ENCODE measurements at places on chromosomes 7 and 10. TPM values are rescaled to one million over a fixed set of nuclear protein-coding genes. Genes with fewer than 3 reads are reported as not detected.
A peak's percentile ranks its signal among the peaks of the same experiment; 100 is the strongest.

Gene GPR146
- 26.9 TPM for total RNA-seq

Gene ASB15
- not detected for total RNA-seq

Gene CALML5
- total RNA-seq: not detected

Gene EPHB6
- total RNA-seq: 3.3 TPM

Gene FGF8
- total RNA-seq: not detected

Gene ZNF679
- total RNA-seq: not detected

Gene CTTNBP2
- 11.6 TPM for total RNA-seq

Gene SLC13A1
- total RNA-seq: not detected

Gene TDRD1
- 0.13 TPM for total RNA-seq

Gene ASIC3
- total RNA-seq: 2.6 TPM

Gene PDE6C
- total RNA-seq: not detected

Gene NEURL1
- total RNA-seq: 0.63 TPM

Gene VWDE
- total RNA-seq: not detected

Gene MSMB
- total RNA-seq: not detected

Gene CALCR
- total RNA-seq: not detected

Gene PTPRE
- 8.7 TPM for total RNA-seq

DNA sequence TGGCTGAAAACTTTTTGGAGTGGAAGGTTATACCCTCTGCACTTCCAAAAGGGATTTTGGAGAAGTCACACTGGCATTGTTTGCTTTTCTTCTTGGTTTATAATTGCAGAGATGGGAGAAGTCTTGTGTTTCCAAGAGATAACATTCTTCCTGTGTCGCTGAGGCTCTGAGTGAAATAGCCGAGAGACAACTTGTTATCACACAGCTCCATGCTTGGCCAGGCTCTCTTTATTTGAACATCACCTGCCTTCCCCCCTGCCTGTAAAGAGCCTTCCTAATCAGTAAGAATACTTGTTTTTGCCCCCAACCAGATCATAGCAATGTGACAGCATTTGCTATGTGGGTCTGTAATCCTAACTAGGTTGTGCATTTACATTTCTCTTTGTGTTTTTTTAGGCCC is 270.7 kb downstream of the GALNT17 start:
- no peak for DNase-seq

GRCh38 chr10:8312781-8313180 is 258.3 kb downstream of the GATA3 start:
- no peak for DNase-seq

DNA sequence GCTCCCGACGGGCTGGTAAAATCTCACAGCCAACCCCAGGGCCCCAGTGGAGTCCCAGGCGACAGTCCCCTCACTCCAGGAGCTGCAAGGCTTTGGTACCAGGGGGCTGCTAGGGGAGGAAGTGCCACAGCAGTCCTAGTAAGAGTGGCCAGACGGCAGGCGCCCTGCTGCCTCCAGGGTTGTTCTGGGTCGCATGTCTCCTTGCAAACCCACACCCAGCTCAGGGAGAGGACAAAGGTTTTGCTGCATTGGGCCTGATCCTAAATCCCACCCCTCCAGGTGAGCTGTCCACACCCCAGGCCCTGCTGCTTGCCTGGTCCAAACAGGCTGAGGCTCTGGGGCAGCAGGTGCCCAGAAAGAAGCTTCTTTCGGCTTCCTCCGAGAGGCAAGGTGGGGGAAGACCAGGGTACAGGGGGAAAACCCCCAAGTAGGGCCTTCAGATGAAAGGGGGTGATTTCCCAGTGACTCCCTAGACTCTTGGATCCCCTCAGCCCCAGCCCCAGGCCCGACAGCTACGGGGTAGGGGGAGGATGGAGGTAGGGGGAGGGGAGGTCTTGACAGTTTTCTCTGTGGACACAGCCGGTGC is 4.2 kb upstream of the KCP start:
- no peak for DNase-seq

GRCh38 chr7:100604976-100605911 is 3.1 kb downstream of the PCOLCE start:
- no peak for DNase-seq

DNA sequence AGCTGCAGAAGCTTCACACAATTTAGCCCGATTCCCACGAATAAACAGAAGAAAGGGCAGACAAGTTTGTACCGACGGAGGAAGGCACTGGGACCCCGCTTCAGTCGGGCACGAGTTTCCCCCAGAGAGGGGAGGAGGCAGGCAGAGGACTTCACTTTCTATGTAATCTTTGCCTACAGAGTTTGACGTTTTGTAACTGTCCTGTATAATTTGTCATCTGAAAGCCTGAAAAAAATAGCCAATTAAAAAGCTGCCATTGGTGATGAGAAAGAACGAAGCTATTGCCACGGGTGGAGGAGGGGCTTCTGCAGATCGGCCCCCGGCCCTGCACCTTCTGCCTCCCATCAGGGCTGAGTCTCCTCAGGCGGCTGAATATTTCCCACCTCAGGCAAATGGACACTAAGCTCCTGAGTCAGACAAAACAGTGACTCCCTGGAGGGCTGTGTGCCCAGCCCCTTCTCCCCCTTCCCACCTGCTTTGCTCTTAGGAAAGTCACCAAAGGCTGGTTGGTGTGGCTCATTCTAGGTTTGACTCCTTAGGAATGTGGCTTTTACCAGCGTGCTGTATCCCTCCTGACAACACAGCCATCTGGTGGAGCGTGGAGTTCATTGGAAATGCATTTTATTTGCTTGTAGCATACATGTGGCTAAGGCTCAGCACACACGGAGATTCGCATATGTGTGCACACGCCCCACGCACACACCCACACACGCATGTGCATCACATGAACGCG is 117.4 kb downstream of the VIPR2 start:
- DNase-seq: no peak

GRCh38 chr7:102404005-102404861 is 8.1 kb downstream of the PRKRIP1 start:
- DNase-seq: no peak

DNA sequence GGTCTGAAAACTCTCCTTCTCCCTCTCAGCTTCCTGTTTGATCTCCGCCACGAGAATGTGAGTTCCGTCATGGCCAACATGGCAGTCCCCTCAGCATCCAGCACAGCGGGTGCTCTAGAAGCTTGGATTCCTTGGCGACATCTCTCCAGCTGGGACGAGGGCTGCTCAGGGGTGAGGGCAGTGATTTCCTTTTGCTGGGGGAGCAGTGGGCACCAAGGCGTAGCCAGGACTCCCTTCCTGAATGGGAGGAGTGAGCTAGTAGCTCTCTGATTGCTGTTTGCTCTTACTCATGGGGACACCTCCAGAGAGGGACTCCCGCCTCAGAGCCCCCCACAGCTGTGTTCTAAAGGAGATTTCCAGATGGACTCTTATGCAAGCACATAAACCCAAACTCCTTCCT is 28.8 kb upstream of the CTBP2 start:
- DNase-seq: no peak

- DNase-seq: no peak
Observed at GRCh38 chr7:5481241-5482019, 57.8 kb upstream of the TNRC18 start.

DNA sequence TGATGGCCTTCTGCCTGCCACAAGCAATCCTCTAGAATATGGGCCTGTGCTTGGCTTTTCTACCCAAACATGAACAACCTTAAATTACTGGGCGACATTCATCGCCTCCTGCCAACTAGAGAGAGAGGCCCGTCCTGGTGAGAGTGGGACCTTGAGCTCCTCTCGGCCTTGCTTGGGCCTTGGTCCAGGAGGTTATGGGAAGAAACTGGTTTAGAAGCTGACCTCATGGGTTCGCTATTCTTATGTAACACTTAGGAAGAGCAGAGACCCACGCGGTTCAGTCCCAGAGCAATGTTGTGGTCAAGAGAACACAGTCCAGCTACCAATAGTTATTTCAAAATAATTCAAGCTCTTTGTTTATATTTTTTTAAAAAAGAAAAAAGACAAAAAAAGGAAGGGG is 176.3 kb upstream of the ZNF32 start:
- peak; percentile 89 for DNase-seq

DNA sequence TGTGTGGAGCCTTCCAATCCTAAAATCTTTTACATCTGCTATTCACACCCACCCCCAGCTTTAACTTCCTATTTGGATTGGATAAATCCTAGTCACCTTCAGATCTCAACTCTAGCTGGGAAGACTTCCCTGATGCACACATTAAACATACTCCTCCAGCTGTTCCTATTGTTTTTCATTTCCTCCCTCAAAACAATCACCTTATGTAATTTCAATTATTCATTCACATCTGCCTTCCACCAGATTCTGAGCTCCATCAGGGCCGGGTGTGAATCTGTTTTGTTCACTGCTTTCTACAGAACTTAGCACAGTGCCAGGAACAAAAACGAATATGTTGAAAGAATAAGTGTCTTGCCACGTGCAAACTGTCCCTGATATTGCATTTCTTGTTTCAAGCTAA is 497.4 kb downstream of the PLXDC2 start:
- DNase-seq: peak; percentile 64

DNA sequence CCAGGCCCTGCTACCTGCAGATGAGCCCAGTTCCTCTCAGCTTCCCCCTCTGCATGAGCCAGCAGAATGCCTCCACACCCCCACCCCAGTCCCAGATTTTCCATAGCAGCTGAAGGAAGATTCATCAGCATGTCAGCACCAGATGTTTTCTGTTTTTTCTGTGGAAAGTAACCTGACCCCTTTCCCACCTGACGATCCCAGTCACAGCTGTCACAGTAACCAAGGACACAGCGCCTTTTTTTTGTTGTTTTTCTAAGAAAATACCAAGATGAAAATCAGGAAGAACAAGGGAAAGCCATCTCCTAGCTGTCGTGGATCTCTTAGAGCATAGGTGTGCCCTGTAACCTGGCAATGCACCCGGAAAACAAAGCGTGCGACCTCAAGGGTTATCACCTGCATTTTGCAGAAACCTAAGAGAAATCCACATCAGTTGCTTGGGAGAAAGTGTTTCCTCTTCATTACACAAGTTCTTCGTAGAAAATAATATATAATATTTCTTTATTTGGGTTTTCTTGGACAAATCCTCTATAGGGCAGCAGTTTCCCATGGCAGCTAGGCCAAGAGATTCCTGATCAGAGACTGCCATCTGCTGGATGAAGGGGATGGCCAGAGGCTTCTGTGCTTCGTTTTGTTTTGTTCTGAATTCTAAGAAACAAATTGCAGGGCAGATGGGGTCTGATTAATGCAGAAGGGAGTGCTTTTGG is 401.9 kb downstream of the TNS3 start:
- DNase-seq: no peak

GRCh38 chr10:31090894-31091607 is 59.4 kb upstream of the ZNF438 start:
- DNase-seq: no peak

GRCh38 chr7:74149603-74150002 is 24.6 kb upstream of the EIF4H start:
- no peak for DNase-seq

- DNase-seq: no peak
Observed at GRCh38 chr10:18179891-18180290, 39.7 kb downstream of the CACNB2 start.

GRCh38 chr10:132138596-132138995 is 48.2 kb upstream of the DPYSL4 start:
- no peak for DNase-seq

- DNase-seq: peak; percentile 45
Observed at GRCh38 chr7:156237614-156238013, 403.0 kb upstream of the RNF32 start.

GRCh38 chr10:11014671-11015445 is 2.8 kb upstream of the CELF2 start:
- no peak for DNase-seq

DNA sequence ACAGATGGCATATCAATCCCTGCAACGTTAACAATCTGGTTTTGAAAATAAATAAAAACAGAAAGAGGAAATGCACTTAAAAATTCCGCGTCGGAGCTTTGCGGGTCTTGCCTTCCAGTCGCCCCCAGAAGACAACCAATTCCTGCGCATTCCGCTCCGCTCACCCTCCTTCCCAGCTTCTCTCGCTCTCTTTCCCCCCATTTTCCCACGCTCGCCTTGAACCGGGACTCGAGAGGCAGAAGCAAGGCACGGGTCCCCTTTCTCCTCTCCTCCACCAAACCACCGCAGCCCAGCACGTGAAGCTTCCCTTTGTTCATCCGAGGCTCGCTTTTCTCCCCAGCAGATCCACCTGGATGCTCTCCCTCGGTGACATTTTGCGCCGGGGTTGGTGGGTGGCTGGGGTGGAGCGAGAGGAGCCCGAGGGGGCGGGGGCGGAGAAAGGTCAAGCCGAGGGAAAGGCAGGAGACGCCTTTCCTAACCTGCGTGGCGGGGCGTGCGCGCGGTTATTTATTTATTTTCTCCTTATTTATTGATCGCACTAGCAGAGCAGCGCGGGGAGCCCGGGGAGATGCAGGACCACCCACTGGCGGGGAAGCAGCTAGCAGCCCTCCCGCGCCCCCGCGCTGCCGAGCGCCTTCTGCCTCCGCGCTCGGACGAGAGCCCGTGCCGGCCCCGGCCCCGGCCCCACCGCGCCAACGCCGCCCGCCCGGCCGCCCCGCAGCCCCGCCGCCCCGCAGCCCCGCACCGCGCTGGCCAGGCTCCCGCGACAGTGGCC is at the start of gene KCND2:
Gene KCND2, plus strand, starts transcription at position 475 of the 775 bp plus-strand sequence.
- DNase-seq: no peak

- DNase-seq: no peak
Observed at GRCh38 chr7:29078311-29079260, 67.8 kb downstream of the CPVL start.

- DNase-seq: no peak
Observed at GRCh38 chr10:17019696-17020095, 109.9 kb downstream of the CUBN start.

GRCh38 chr7:34282271-34282670 is 375.7 kb upstream of the NPSR1 start:
- DNase-seq: no peak

- DNase-seq: no peak
Observed at GRCh38 chr10:130967784-130968183, 343.7 kb downstream of the TCERG1L start.

- DNase-seq: no peak
Observed at GRCh38 chr10:58393317-58393716, 8.1 kb downstream of the TFAM start.

DNA sequence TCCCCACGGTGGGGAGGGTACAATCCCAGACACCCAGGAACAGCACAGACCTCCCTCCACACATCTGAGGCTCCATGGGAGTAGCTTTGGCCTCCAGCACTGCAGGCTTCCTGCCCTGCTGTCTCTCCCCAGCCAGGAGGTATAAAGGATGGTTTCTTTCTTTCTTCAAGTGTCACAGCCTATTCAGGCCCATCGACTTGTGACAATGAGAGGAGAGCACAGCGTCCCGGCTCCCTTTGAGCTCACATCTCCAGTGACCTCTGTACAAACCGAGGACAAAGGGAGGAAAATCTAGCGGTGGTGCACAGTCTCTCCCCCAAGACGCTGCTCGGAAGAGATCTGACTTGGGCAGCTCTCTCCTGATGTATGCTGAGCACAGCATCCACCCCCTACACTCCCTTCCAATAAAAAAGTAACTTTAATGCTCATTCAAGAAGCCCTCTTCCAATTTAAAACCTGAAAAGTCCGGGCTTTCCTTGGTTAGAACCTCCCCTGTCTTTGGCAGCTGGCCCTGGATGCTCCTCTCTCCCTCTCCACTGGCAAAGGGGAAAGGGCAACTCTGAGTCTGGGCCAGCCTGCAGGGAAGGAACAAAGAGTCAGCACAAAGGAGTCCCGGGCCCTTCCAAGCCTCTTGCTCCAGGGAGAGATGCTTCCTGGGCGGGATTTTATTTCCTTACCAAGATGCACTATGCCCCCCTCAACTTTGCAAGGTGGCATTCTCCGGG is 18.0 kb downstream of the CHST15 start:
- no peak for DNase-seq

GRCh38 chr10:49367600-49367999 is 28.3 kb downstream of the DRGX start:
- DNase-seq: no peak
